Hepatocyte (in vitro differentiated cells): ENCODE measurements at places on chromosomes 3 and 15. TPM values are rescaled to one million over a fixed set of nuclear protein-coding genes. Genes with fewer than 3 reads are reported as not detected.

SRGAP3 gene
- polyA plus RNA-seq = 7.4 and 7.9 TPM in 2 replicates

- DNase-seq = no peak
These were observed 7.5 kb downstream of the HDGFL3 start for GRCh38 chr15:83200162-83200561.

MOBP gene
- polyA plus RNA-seq = 0.17 TPM in 1 of 2 replicates, not detected in the other

GRCh38 chr3:55723653-55724406 lies 236.7 kb upstream of the WNT5A start:
- no peak for DNase-seq

- no peak for DNase-seq
These were observed 214.7 kb downstream of the CHST2 start for GRCh38 chr3:143334231-143334630.

ARPP21 gene
- 0.19 TPM in 1 of 2 replicates, not detected in the other for polyA plus RNA-seq

FBXL2 gene
- 15.7 and 18.7 TPM in 2 replicates for polyA plus RNA-seq

IQCH gene
- polyA plus RNA-seq = 0.76 and 1.4 TPM in 2 replicates

INSYN1 gene
- 1.9 and 8.1 TPM in 2 replicates for polyA plus RNA-seq

RBP2 gene
- 80.9 and 123 TPM in 2 replicates for polyA plus RNA-seq

- no peak for DNase-seq
These were observed 50.6 kb downstream of the SH3BP5 start for GRCh38 chr3:15281817-15282216.

DNA sequence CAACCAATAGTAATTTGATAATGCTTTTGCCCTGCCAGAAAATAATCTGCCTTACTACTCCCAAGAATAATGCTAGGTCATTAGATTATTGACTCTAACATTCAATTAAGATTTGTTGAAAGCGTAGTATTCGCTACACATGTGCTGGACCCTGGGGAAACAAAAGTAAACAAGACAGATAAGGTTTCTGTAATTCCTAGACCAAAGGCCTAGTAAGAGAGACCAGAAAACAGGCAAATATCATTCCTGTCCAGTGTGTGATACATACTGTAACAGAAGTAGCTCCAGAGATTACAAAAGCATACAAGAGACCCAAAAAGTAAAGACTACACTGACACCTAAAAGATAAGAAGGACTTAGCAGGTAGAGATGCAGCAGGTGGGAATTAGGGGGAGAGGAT lies 60.8 kb downstream of the PLOD2 start:
- no peak for DNase-seq

TBCCD1 gene
- 13.5 and 14.9 TPM in 2 replicates for polyA plus RNA-seq

DNA sequence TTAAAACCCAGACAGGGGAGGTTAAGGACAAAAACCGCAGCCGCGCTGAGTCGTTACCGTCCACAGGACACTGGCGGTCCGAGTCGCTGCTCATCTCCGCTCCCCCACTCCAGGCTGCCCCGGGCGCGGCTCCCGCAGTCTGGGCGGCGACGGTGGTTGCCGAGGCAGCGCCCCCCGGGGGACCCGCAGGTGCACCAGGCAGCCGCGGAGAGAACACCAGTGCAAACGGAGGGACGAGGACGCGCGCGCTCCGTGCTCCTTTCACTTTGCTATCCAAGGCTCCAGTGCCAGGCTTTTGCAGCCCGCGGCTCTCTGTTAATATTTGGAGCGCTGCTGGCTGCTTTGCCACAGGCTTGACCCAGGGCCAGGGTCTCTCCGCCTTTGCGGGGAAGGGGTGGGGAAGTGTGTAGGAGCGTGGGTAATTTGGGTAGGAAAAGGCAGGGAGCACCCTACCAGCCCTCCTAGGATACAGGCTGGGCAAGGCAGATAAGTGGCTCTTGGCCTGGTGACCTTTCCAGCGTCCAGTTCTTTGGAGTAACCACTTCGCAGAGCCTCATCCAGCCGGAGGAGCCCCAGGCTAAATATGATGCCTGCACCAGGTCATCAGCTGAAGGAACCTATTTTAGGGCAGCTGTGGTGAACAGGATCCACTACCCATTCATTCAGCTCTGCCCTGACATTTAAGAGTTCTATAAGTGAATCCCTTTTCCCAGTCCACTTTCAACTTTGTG lies at the start of gene GADL1:
Gene GADL1, minus strand, starts transcription at position 141 of the 731 bp plus-strand sequence. Its CDS starts 47 bp downstream, at position 94.
- peak; percentile 60 for DNase-seq

DNA sequence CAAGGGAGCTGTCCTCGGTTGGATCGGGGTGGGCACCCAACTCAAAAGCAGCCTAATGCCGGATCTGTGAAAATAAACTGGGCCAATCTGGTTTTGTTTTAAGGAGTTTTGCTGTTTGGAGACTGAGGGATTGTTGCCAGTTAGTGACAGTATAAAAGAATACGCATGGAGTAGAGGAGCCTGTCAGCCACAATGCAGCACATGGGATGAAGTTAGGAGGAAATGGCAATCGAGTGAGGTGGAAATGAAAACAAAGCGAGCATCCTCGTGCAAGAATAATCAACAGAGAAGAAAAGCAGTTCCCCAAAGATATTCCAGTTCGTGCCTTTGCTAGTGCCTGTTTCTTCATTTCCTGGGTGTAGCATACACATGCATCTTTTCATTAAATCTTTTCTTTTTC lies 108.4 kb upstream of the RORA start:
- no peak for DNase-seq

GRCh38 chr3:184355261-184356040 lies 6.0 kb downstream of the CLCN2 start:
- no peak for DNase-seq

DNA sequence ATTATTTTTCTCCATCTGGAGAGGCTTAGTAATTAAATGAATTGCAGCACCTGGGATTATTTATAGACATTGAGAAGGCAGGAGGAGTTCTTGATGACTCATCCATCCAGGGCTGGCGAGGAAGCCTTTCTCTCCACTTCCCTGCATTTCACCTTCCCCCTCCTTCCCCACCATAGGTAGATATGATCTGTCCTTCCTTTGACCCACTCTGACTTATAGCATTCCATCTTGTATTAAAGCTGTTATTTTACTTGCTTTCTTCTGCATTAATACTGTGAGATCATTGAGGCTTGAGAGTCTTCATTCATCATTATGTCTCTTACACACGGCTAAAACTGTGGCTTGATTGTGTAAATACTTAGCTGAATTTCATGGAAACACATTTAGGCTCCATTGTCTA lies 288.8 kb downstream of the FEZF2 start:
- no peak for DNase-seq

MRAS gene
- 13.3 and 16.5 TPM in 2 replicates for polyA plus RNA-seq

GRCh38 chr3:177358977-177359592 lies 161.8 kb upstream of the TBL1XR1 start:
- peak; percentile 72 for DNase-seq

WDR49 gene
- not detected in 2 replicates for polyA plus RNA-seq

KBTBD8 gene
- 2.1 and 3.9 TPM in 2 replicates for polyA plus RNA-seq

GRCh38 chr15:91249591-91249990 lies 149.5 kb downstream of the SV2B start:
- no peak for DNase-seq

DNA sequence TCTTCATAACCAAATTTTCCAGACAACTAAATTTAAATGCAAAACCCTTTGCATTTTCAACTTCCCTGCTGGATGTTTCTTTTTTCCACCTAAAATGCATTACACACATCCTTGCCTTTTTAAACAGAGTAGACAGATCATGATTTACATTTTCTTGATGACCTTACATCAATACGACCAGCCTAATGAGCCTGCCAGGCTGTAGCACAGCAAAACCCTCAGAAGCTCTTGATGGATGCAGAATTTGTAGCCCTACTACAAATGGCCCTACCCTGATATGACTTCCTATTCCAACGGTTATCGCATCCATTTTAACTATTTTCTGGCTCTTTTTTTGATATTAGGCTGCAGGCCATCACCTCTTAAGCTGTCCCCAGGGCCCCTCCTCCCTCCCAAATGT lies 66.3 kb downstream of the NTRK3 start:
- no peak for DNase-seq

DNA sequence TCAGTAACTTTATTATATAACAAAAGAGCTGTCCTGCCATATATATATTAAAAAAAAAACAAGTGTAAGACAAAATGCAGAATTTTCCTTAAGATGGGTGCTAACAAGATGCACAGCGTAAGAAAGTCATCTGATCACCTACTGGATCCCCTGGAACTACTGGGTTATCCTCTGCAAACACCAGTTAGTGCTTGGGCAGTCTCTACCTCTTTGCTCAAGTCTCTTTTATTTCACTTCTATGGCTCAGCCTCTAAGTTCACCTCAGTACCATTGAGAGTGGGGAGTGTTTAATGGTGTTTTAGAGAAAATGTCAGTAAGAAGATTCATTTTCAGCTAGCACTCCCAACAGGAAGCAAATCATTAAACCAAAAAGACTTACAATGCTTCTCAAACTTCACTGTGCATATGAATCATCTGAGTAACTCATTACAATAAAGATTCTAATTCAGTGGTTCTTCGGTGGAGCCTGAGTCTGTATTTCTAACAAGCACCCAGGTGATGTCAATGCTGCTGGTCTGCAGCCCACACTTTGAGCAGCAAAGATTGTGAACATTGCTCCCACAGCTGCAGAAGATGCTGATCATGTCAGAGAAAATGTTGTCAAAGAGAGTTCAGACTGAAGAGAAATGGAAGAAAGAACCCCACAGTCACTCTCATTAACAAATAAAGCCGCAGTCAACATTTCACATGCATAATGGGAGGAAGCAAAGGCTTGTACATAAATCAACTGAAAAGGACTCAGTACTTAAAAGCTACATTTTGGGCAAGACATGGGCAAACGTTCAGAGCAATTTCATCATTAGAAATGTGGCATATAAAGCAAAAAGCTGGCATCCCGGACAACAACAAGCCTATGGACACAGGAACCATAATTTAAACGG lies 227.1 kb upstream of the ATP11B start:
- DNase-seq = no peak

PLSCR2 gene
- polyA plus RNA-seq = 0.18 TPM in 1 of 2 replicates, not detected in the other

DNA sequence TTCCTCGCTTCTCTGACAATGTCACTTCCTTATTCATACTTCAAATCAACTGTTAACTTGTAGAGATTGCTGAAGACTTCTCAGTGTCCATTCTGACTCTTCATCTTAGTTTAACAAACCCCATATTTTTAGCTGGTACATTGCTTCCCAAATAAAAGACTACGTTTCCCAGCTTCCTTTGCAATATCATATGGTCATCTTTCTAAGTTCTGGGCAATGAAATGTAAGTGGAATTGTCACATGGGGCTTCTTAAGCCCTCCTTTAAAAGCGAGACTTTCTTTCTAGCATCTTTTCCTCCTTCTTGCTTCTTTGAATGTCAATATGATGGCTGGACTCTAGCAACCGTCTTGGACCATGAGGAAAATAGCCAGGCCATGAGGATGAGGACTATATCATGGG lies 239.0 kb downstream of the ZNF621 start:
- no peak for DNase-seq

DNA sequence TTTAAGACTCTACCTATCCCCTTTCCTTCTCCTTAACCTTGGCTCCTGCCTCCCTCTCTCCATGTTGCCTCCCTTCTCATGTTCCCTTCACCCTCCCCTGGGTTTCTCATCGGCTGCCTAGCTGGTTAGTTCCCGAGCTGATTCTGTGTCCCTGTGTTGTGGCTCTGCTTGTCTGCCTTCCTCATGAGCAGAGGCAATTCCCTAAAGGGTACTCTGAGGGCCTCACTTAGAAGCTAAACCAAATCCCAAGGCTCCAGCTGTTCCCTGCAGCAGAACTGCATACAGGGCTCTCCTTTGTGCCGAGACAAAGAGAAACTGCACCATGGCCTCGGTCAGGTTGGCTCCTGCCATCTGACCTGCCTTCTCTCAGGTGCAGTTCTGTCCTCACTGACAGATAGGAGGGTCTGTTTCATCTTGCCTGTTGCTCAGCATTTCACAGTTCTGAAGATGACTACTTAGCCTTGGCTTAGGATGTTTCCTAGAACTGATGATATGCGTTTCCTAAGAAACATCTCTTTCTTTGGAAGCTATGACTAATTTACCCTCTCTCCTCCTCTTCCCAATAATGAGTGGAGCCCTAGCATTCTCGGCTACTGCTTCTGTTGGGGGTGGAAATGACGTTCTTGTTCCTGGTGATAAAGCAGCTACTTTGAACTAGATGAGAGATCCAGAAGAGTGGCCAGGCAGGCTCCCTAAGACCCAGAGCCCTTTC lies 27.1 kb downstream of the DUOX1 start:
- no peak for DNase-seq

SLC22A13 gene
- polyA plus RNA-seq = 0.33 TPM in 1 of 2 replicates, not detected in the other

ADGRG7 gene
- 2.5 and 4.9 TPM in 2 replicates for polyA plus RNA-seq

DNA sequence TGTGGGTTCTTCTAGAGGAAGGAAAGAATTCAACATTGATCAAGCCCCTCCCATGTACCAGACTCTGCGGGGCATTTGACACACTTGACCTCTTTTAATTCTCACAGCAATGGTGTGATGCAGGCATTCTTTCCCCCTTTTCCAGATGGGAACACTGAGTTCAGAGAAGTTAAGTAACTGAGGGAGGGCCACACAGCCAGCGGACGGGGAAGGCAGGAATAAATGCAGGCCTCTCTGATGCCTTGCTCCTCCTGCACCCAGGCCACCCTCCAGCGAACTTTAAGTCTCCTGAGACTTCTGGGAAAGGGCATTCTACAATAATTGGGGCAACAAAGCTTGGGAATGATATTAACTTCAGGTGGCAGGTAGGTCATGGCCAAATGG lies 227.4 kb downstream of the UACA start:
- DNase-seq = no peak

DNA sequence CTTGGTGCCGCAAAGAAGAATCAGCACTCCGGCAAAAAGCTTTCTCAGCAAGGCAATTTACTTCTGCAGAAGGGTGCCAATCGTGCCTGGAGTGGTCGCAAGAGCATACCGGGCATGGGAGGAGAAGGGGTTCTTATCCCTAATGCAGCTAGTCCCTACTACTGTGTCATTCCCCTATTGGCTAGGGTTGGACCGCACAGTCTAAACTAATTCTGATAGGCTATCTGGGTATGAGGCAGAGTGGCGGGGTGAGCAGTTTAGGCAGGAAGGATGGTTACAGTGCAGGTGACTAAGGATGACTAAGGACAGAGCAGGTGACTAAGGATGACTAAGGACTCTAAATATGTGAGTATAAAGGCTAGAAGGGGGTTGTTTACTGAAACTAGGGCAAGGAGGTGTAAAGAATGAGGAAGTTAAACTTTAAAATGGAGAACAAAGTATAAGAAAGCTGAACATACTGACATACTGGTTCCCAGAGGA lies 52.9 kb downstream of the PGBD4 start:
- peak; percentile 74 for DNase-seq

GRCh38 chr3:33438881-33439545 lies 1.2 kb downstream of the UBP1 start:
- DNase-seq = no peak

- peak; percentile 50 for DNase-seq
These were observed 10.6 kb downstream of the PARP14 start for GRCh38 chr3:122691195-122691594.

GRCh38 chr3:113287111-113287802 lies 75.9 kb downstream of the BOC start:
- no peak for DNase-seq

- peak; percentile 23 for DNase-seq
These were observed 141.2 kb upstream of the LRIG1 start for GRCh38 chr3:66642019-66642418.
